ENCODE measurements at places on chromosomes 11 and 22. TPM values are rescaled to one million over a fixed set of nuclear protein-coding genes. Genes with fewer than 3 reads are reported as not detected.

DNA sequence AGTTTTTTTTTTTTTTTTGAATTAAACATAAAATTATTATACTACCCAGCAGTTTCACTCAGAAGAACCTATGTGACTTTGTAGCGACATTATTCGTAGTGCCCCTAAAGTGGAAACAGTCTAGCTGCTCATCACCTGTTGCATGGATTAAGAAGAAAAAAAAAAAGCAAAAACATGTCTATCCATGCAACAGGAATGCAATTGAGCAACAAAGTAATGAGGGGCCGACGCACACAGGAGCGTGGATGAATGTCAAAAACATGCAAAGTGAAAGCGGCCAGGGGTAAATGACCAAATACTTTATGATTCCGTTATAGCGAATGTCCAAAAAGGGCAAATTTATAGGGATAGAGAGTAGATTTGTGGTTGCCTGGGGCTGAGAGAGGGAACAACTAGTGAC, 16.3 kb downstream of the MYO18B start:
- H3K4me3 ChIP-seq: no peak overlapping the region
- H3K27me3 ChIP-seq: no peaks in the 10 kb centered on the region
- H3K4me1 ChIP-seq: peaks cover 30% of the 10 kb centered on the region

The MMP10 gene
- total RNA-seq: 0.16 TPM

The POLD3 gene
- total RNA-seq: 49.7 TPM

DNA sequence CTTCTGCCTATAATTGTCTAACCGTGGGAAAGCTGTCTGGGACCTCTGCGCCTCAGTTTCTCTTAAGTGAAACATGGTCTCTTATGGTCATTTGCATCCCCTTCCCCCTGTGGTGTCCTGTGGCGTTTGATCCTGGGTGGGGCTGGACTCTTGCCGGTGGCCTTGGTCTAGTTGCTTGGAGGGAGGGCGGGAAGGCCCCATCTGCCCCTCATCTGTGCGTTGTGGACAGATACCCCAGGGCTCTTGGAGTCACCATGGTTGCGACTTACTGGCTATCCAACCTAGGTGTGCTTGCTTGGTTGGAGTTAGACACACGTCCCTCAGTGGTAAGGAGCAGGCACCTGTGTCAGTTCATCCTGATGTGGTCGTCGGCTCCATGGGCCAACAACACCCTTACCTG, 15.2 kb downstream of the SHANK3 start:
- DNase-seq: no peak
- no peak overlapping the region for H3K27ac ChIP-seq
- H3K4me1 ChIP-seq: no peaks in the 10 kb centered on the region
- no peak overlapping the region for H3K4me3 ChIP-seq
- H3K27me3 ChIP-seq: no peaks in the 10 kb centered on the region

The OR51B4 gene
- not detected for total RNA-seq

GRCh38 chr22:38236786-38237185, 35.0 kb downstream of the MAFF start:
- H3K27ac ChIP-seq: no peak overlapping the region
- peaks cover 4% of the 10 kb centered on the region for H3K4me1 ChIP-seq
- H3K36me3 ChIP-seq: peaks cover 2% of the 10 kb centered on the region
- no peak overlapping the region for H3K4me3 ChIP-seq
- H3K27me3 ChIP-seq: no peaks in the 10 kb centered on the region
- peak; percentile 53 for DNase-seq

The CAVIN3 gene
- 7.7 TPM for total RNA-seq

GRCh38 chr11:16902781-16903378, 111.3 kb downstream of the PLEKHA7 start:
- H3K27ac ChIP-seq: no peak overlapping the region
- no peaks in the 10 kb centered on the region for H3K27me3 ChIP-seq
- no peak for DNase-seq
- peaks cover 39% of the 10 kb centered on the region for H3K4me1 ChIP-seq
